NCI-H2107 (cell line): ENCODE measurements at places on chromosomes 7 and 10.

GRCh38 chr10:130432850-130433249 is 296.7 kb downstream of the GLRX3 start:
- no peak for DNase-seq

- DNase-seq, result no peak
Observed at GRCh38 chr7:27399791-27400567, 157.4 kb downstream of the EVX1 start.

- no peak for DNase-seq
Observed at GRCh38 chr10:110516815-110517492, 19.2 kb downstream of the DUSP5 start.

GRCh38 chr10:124122211-124122610 is 28.8 kb upstream of the CHST15 start:
- no peak for DNase-seq

DNA sequence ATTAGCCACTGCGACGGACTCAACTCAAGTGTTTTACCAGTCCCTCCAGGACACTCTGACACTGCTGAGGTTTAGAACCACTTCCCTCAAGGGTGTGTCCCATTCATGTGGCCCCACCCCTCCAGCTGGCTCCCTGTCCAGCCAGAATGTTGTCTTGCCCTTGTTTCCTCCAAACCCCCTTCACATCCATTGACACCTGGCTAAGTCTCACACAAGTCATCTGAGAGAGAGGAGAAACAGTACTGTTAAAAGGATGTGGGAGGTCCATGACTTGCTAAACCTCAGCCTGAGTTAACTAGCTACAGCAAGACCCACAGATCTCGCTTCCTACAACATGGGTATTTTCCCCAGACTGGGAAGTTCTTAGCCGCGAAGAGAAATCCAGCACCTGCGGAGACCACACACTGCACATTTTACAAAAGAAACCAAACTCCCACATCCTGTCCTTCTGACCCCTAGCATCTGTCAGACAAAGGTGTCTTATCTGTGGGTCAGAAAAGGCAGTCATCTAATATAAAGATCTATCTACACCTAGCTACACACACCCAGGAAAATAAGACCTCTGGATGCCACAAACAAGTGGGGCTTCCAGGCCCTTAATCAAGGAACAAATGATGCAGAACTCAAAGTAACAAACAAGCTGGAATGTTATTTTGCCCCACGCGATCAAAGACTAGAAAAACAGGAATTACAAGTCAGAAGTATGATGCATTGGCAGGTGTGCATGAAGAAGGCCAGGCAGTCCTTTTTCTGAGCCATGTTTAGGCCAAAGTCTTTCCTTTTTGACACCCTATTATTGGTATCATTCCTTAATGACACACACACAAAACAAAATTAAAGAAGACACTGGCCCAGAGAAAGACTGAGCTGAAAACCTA is 13.9 kb downstream of the OSBPL3 start:
- DNase-seq, result no peak

- no peak for DNase-seq
Observed at GRCh38 chr10:120505866-120506265, 48.8 kb downstream of the PLPP4 start.

DNA sequence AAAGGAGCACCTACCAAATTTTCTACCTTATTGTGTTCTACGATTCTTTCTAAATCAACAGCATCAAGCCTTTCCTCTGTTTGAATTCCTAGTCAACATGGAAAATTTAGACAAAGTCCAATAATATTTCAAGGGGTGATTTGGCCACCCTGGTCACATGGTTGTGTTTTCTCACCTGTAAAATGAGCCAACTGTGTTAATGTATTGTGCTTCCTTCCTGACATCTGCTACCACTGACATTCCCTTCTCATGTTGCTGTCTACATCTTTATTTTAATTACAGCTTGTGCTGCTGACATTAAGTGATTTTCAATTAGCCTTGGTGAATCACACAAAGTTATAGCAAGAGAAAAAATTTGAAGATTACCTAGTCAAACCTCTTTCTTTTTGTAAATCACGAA is 83.0 kb upstream of the NPSR1 start:
- no peak for DNase-seq

- no peak for DNase-seq
Observed at GRCh38 chr10:13496931-13497330, 31.9 kb downstream of the BEND7 start.

- no peak for DNase-seq
Observed at GRCh38 chr7:48734695-48735406, 189.5 kb upstream of the CDC14C start.
